ENCODE measurements at places on chromosomes 3 and 15.

- DNase-seq, result no peak
Observed at GRCh38 chr3:52407779-52408178, 37.1 kb downstream of the SEMA3G start.

DNA sequence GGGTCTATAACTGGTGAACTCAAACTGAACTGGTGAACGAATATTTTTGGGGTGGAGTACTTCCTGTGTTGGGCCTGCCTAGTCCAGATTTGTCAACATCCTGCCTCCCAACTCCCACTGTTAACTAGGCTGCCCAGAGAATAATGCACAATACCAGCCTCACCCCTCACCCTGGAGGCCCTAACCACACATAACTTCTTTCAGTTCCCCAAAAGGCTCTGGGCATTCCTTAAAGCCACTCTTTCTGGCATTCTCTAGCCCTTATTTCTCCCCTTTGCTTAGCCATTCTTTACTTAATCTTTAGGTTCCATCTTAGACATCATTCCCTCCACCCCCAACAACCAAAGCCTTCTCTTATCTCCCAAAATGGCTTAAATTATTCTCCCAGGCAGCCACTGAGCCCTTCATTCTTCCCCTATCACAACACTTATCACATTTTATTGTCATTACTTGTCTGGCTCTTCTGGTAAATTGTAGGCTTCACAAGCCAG, 9.1 kb upstream of the SEC11A start:
- no peak for DNase-seq

DNA sequence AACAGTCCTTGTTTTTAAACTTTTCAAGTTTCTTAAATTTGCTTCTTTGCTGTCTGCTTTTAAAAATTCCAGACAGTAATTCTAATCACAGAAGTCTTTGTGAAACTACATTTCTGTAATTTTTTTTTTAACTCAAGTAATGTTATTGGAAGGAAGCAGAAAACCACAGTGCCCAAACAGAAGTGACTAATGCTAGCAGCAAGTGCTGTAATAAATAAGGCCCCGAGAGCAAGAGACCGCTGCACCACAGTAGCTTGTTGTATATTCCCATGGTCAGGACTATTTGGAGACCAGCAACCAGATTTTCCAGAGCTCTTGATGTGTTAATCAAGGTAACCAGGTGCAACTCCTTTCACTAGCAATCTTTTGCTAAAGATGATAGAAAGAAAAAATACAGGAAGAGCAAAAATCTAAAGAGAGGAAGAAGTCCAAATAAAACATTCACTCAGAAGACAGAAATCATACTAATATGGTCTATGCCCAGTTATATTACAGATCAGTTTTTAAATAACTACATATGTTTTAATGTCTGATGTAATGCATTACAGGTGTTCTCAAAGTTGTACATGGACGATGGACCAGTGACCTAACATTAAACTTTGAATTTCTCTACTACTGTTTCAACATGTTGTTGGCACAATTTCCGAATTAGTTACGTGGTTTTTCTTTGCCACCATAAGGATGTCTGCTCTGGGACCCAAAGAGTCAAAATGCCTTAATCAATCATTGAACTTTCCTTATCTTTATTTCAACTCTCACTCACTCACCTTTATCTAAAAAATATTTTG, 36.4 kb downstream of the WWTR1 start:
- DNase-seq, result no peak

DNA sequence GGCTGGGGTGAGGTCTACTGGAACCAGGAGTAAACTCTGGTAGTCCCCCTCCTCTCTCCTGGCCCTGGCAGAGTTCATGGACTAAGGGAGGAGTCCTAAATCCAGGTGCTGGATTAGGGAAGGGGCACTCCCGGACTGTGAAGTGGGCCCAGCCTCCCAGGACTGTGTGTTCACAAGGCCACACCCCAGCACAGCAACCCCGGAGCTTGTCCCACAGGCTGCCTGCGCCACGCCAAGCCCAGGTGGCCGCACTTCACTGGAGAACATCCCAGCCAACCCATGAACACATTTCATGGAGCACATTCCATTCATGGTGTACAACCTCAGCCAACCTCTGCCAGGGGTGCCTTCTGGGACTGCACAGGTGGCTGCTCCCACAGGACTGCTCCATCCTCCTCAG, 8.2 kb downstream of the ARPIN start:
- DNase-seq, result no peak

GRCh38 chr3:117618462-117618861, 908.9 kb downstream of the TUSC7 start:
- DNase-seq, result no peak

DNA sequence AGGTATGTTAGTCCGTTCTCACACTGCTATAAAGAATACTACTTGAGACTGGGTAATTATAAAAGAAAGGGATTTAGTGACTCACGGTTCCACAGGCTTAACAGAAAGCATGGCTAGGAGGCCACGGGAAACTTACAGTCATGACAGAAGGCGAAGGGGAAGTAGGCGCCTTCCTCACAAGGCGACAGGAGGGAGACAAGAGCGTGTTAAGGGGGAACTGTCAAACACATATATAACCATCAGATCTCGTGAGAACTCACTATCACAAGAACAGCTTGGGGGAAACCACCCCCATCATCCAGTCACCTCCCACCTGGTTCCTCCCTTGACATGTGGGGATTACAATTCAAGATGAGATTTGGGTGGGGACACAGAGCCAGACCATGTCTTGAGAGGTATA, 30.4 kb downstream of the SPRED1 start:
- DNase-seq, result no peak

GRCh38 chr15:91864664-91865063, 11.2 kb downstream of the SLCO3A1 start:
- no peak for DNase-seq

GRCh38 chr3:193890016-193890897, 245.7 kb upstream of the HES1 start:
- DNase-seq, result peak; percentile 68

DNA sequence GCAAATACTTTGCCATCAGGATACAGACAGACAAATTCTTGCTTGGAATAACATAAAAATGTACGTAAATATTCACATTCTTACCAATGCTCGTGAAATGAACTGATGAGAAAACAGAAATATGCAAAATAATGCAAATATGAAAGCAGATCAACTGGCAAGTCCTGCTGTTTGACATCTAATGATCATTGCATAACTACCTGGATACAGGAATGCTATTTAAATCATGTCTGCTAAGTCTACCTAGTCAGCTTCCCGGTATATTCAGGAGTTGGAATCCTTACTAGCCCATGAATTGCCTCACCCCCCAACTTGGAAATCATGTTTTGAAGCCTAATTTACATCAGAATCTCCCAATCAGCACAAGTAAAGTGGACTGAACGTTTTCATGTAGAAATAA, 230.6 kb downstream of the CHL1 start:
- DNase-seq, result no peak

Measured in endodermal cell (in vitro differentiated cells).